ENCODE measurements at places on chromosomes 16 and 17.

- peak; percentile 31 for DNase-seq
Observed at GRCh38 chr17:55421179-55421934, at the start of gene MMD. Gene MMD, minus strand, starts transcription at chr17:55421835. Its CDS starts 140 bp downstream, at chr17:55421695.

DNA sequence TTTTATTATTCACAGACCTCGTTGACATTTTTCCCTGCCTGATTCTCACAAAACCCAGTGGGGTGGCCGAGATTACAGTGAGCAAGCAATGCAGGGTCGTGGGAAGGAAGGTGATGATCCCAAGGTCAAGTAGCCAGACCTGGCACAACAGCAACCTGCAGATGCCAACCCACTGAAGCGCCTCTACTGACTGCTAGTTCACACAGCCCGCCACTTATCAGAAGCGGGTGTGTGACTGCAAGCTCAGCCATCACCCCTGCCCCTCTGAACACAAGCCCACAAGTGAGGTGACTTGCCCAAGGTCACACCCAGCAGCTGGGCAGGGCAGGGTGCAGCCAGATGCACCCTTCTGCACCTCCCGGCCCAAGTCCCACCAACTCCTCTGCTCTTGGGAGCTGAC, 7.1 kb downstream of the TFAP4 start:
- DNase-seq, result no peak

DNA sequence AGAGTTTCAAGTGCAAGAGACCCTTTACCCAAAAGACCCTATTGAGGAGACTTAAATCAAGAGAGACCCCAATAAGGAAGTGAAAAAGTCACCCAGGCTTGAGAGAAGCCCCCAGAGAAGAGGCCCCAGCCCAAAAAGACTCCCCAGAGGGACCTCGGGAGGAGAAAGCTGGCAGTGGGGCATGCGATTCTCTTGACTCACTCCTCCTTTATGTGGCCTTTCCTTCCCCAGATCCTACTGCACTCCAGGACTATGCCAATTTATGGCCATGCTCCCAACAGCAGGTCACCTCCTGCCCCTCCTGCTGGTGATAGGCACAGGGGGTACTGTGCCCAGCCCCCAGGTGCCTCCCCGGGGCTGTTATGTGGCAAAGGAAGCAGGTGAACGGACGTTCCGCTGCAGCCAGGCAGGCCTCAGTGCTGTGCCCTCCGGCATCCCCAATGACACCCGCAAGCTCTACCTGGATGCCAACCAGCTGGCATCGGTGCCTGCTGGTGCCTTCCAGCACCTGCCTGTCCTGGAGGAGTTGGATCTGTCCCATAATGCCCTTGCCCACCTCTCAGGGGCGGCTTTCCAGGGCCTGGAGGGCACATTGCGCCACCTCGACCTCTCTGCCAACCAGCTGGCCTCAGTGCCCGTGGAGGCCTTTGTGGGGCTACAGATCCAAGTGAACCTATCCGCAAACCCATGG, 16.3 kb downstream of the LRRC3C start:
- DNase-seq, result no peak

DNA sequence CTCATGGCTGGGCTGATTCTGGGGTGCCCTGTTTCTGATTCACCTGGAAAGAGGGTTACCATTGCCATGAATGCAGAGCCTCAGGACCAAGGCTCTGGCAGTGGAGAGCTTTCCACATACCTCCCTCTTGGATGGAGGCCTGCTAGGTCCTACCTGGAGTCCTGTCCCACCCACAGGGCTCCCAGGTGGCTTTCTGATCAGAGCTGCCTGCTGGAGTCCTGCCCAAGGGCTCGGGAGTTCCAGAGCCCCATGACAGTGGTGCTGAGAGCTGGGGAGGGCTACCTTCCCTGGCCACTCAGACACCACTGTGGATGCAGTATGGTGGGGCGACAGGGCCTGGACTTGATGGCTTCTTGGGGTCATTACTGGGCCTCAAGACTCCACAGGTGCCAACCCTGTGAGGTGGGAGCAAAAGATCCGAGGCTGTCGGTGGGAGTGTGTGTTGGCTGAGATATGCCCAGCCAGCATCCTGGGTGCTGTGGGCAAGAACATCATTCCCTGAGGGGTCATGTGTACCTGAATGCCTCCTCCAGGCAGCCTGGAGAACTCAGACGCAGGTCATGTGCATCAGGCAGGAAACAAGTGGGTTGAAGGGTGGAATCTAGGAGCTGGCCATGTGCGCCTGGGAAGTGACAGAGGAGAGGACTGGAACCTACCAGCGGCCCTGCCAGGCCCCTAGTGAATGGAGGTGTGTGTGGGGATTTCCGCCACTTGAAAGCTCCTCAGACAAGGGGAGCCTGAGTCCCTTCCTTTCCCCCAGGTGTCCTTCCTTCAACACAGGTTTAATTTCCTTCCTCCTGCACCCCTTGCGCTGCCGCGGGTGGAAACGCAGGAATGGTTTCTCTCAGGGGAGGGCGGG, 2.3 kb upstream of the WNT3 start:
- no peak for DNase-seq

GRCh38 chr16:19751478-19752385, 33.7 kb downstream of the IQCK start:
- DNase-seq, result no peak

GRCh38 chr17:13587487-13588338, 14.0 kb downstream of the HS3ST3A1 start:
- DNase-seq, result no peak

GRCh38 chr16:6725634-6726331, 606.9 kb upstream of the RBFOX1 start:
- DNase-seq, result no peak

- DNase-seq, result no peak
Observed at GRCh38 chr17:20171741-20172365, 162.7 kb downstream of the SPECC1 start.

DNA sequence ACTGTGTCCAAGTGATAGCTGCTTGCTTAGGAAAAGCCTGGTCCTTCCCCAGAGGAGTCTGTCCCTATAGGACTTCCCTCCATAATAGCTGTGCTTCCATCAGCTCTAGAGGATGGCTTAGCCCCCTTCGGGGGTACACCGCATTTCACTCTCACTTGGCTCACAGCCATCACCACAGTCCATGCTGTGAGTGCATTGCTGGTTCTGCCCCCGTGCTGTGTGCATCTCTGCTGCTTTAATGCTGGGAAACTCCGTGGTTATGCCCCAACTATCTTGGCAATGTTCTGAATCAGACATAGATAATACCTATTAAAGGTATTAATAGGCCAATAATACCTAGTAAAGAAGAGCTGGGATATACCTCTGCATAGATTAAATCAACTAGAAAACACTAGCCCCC, 58.3 kb downstream of the SIAH1 start:
- DNase-seq, result no peak

DNA sequence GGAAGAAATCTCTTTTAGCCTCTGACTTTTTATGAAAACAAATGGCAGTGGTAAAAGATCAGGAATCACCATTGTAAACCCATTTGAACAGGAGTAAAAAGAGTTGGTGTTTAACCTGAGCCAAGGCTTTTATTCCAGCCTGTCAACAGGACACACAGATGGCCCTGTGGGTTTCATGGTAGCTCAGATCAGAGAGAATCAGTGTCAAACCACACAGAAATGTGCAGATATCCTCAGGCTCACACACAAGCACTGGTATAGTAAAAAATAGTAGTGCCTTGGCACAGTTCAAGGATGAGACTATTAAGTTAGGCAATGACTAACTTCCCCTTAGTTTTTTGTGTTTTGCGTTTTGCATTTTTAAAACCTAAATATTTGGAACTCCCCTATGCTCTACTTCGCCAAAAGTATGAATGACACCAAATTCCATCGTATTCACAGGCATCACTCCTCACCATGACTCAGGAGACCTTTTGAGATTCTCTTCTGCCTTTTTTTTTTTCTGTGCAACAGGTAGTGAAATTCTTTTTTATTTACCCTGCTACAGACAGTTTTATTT, 1200.0 kb downstream of the CDH11 start:
- no peak for DNase-seq

- no peak for DNase-seq
Observed at GRCh38 chr17:83009414-83010205, 69.8 kb upstream of the METRNL start.

DNA sequence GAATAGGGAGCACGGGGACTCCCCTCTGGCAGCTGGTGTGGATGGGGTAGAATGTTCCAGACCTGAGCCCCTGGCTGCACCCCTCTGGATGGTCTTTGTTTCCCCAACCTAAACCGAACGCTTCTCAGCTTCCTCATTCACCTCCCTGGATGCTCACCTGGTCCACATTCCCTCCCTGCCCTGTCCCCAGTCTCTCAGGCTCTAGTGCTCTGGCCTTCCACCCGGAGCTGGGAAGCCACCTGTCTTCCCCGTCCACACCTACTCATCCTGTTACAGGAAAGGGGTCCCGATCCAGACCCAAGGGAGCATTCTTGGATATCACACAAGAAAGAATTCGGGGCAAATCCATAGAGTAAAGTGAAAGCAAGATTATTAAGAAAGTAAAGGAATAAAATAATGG, 73.5 kb downstream of the CYLD start:
- no peak for DNase-seq

GRCh38 chr17:34255381-34255732, 272 bp downstream of the CCL2 start:
- DNase-seq, result no peak

- DNase-seq, result peak; percentile 40
Observed at GRCh38 chr17:4956493-4957061, 5.7 kb downstream of the ENO3 start.

DNA sequence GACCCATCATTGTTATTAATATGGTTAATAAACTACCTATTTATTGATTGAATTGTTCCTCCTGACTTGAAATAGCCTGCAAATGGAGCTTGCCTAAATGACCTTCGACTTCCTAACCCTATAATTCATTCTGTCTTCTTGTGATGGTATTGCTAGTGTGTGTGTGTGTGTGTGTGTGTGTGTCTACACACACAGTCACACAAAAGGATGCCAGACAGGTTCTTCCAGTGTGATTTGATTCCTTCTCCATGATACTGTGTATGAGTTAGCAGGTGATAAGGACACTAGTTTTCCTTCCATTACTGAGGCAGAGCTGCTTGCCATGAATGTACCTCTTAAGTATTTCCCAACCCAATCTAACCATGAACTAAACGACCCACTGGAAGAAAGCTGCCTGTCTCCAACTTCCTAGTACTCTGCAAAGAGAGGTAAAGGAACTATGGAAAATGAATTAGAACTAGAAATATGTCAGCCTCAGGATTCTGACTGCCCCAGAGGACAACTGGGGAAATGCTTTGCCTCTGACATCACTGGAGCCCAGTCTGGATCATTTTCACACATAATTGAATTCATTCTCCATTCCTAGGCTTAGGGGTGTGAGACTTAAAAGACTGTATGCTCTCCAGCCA, 3.5 kb upstream of the CDC6 start:
- DNase-seq, result no peak

DNA sequence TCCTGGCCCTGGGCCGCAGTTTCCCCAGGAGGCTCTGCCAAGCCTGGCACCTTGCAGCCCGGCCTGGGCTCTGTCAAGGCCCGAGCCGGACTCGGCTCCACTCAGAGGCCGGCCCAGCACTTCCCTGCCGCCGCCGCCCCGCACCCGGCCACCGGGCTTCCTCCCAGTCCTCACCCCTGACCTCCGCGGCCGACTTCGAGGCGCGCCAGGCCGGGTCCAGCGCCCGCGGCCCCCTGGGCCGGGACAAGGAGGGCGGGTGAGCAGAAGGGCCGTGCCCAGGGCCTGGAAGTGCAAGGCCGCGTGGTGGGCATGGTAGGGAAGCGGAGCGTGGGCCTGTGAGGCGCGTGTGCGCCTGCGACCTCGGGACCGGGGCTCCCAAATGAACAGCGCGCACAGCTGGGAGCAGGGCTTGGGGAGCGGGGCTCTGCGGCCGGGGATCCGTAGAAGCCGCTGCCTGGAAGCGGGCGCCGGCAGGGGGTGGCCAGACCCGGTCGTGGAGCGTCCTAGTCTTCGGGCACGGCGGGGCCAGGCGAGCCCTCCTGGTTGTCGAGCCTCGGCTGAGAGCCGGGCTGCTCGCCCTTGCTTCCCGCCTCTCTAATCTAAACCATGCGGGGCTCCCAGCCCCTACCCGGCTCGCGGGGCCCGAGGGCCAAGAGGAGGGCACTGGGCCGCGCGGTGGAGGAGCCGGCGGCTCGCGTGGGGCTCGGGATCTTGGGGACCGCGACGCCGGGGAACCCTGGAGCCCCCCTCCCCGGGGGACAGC, 503 bp upstream of the TBX4 start:
- peak; percentile 39 for DNase-seq

DNA sequence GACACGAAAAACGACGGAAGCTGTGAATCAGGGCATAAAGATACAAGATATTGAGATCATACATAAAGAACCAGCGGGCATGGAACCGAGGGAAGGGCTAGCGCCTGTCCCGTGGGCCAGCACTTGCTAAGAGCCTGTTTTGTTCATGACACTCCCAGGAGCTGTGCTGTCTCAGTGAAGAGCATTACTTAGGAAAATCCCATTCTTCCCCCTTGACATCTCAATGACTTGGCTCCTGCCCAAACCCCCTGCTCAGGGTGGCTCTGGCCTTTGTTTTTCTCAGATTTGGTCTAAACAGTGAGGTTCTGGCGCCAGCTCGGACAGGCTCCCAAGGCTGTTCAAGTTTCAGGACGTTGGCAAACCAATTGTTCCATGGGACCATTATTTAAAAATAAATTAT, 79.1 kb upstream of the SEC14L1 start:
- no peak for DNase-seq

DNA sequence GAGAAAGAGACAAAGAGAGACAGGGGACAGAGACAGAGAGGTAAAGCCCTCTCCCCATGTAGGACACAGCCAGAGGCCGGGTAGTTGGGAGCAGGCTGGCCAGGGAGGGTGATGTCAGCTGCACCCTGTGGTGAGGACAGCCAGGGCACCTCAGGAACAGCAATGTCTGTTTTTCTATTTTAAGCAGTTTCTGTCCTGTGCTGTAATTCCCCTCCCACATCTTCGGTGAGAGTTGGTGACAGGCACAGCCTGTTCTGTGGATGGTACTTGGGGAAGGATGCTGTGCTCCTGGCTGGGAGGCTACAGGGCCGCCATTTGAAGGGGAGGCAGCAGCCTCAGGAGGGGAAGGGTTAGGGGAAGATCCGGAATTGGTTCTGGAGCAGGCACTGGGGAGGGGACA, 163.5 kb downstream of the SDK2 start:
- DNase-seq, result no peak
